BE2C (cell line): ENCODE measurements at places on chromosomes 6 and 20.

DNA sequence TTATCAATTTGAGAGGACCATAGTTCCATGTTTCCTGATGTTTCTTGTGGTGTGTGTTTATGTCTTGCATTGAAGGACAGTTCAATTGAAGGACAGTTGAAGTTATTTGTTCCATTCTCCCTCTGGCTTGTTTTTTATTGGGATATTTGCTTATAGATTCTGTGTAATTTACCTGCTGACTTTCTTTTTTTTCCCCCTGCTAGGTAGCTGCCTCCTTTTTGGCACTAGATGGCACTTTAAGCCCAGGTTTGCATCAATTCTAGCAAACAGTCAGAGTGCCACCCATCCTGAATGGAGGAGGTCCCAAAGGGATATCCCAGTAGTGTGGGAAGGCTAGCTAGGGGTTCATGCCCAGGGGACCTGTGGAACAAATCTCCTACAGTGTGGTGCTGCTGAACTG is 78.1 kb downstream of the CFAP61 start:
- peak; percentile 31 for DNase-seq

DNA sequence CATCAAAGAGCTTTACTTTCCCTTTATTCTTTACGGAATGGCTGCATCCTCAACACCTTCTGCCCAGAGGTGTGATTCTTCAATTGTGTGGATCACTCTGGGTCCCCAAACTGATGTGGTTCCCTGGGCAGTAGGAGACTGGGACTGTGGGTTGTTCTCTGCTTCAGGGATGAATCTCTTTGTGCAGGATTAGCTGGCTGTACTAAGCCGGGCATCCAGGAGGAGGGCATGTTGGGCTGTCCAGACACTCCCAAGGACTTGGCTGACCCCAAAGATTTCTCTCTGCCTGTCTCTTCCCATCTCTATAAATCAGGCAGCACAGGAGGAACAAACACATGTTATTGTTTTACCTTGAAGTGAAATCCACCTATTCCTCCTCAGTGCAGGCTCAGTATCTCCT is 15.3 kb downstream of the FARS2 start:
- DNase-seq = no peak

DNA sequence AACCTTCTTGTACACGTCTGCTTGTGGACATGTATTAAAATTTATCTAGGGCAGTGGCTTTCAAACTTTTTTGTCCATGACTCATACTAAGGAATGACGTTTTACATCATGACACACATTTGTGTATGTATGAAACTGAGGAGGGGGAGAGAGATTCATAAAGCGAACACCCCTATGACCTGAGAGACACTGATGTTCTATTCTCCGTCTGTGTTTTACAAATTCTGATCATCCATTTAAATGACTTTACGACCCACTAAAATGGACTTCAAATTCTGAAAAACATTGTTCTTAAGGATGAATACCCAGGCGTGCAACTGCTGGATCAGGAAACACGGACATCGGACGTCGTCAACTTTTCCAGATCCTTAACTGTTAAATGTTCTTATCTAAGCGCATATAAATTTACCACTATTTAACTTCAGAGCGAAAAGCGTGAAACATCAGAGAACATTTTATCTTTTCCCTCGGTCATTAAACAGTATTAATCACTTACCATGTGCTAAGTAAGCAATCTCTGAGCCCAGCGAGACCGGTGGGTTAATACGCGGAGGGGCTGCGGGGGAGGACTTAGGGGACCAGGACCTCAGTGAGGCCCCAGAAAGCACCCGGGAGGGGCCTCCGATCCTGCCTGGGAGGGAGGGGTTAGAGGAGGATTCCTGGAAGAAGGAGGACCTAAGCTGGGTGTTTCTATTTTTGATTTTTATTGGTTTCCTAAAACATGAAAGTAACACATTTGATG is 1.2 kb downstream of the PLAGL1 start:
- no peak for DNase-seq

- DNase-seq = no peak
These were observed 36.8 kb upstream of the RNF24 start for GRCh38 chr20:4052139-4052480.

DNA sequence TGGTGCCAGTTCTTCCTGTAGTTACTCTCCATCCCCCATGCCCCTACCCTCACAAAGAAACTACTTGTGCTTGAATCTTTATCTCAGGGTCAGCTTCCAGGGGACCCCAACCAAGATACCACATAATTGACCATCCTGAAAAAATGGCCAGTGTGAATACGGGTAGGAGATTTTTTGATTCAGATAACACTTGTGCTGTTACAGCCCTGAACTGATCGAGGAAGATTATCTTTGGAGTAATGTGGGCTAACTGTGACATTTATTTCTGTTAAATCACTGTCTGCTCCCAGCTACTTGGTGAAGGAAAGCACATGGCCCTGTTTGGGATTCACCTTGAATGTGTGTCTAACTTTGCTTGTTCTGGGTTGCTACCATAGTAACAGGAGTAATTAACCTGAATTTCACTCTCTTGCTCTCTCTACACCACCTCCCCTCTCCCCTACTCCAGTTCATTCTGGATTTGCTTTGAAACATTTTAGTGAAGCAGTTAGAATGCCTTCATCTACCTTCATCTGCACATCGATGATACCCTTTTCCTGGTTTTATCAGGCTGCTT is 219.6 kb upstream of the CHD6 start:
- no peak for DNase-seq

DNA sequence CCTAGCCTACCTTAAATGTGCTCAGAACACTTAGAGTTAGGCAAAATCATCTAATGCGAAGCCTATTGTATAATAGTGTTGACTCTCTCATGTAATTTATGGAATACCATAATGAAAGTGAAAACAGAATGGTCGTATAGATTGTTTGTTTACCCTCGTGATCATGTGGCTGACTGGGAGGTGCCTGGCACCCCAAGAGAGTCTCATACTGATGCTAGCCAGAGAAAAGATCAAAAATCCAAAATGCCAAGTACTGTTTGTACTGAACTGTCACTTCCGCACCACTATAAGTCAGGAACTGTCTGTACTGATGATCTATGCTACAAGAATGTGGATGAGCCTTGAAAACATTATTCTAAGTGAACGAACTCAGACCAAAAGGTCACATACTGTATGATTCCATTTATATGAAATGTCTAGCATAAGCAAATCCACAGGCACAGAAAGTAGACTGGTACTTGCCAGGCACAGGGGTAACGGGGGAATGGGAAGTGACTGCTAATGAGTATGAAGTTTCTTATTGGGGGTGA is 22.4 kb downstream of the ZMYND8 start:
- DNase-seq = no peak

- no peak for DNase-seq
These were observed 27.9 kb upstream of the EEF1A1 start for GRCh38 chr6:73548458-73549446.

- no peak for DNase-seq
These were observed 573.6 kb upstream of the EPHA7 start for GRCh38 chr6:93992976-93993375.

- DNase-seq = no peak
These were observed 85.5 kb downstream of the UNC5CL start for GRCh38 chr6:40953486-40953885.

- no peak for DNase-seq
These were observed 97.8 kb downstream of the NOL4L start for GRCh38 chr20:32487381-32487780.

DNA sequence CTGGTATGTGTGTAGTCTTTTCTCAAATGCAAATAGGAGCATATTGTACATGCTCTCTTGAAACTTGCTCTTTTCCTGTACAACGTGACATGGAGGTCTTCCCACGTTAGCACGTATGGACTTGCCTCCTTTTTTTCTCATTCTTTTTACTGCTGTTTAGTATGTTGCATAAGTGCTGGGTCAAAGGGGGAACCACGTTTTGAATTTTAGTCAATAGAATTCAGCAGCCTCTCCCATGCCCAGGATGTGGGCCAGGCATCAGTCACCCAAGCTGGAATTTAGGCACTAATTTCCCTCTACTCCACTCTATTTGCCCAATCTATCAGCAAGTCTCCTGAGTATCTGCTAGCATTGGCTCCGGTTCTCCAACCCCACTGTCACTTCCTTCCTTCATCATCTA is 41.5 kb upstream of the RNF24 start:
- no peak for DNase-seq

DNA sequence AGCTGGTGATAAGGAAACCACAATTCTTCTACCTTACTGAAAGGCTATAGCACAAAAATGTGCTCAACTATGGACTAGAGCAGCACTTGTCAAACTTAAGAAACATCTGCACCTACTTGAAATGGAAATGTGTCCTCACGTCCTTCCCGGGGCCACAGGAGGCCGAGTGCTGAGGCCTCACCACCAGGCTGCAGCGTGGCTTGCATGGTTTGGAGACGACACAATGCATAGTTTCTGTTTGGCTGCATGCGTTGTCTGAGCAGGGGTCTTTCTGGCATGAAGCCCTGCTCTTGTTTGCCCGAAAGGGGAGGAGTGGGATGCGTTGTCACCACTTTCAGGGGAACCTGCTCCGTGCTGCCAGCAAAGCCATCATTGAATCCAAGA is 228.8 kb downstream of the TTLL2 start:
- no peak for DNase-seq

DNA sequence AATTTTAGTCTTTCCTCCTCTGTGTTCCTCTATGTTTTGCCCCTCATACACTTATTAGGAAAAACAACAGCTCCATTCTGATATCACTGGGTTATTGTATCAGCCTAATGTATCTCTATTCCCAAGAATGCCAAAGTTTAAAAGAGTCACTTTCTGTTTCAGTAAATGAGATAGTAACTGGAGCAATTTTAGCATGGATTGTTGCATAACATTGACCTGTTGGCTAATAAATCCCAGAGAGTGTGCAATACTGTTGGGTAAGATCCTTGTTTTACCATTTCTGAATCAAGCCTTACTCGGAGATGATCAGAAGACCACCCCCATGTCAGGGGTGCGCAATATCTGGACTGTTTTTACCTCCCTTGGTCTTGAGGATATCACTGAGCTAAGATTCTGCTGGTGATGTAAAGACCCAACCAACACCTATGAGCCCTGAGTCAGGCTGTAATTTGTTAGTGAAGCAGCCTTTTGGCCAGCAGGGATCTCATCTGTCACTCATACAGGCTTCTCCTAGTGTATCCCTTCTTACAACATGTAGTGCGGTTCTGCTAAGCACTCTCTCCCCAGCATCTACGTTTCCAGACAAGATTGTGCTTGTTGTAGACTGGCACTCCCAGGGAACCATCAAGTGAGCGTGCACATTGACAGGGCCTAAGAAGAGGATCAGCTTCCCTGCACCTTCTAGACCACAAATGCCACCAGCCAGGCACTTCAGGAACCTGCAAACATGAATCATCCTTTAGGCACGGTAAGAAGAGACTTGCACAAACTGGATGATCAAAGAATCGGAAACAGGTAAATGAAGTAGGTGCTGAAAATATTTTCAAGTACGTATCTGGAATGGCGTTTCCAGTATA is 11.5 kb upstream of the IPCEF1 start:
- DNase-seq = no peak

DNA sequence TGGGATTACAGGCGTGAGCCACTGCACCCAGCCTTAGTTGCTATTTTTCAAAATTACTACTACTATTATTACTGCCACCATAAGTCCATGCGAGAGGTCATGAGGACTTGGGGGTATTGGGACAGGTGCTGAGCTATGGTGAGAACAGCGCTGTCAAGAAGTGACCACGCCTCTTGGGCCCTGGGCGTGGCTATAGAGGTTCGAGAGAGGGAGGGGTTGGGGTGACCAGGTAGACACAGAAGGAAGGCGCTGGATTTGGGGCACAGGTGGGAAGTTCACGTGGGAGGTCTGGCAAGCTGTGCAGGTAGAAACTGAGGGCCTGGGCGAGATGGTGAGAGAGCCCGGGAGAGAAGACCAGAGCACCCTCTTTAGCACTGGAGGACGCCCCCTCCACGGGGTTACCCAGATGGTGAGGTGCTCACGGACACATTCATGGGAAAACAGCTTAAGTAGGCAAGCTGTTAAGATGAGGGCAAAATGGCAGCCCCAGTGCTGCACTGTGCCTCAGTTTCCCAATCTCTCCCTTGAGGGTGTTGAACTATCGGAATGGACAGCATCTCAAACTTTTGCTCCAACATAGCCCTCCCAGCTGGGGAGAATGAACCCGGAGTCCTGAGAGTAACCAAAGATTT is 61.0 kb downstream of the RAB44 start:
- no peak for DNase-seq

GRCh38 chr20:15158533-15158932 is 821.1 kb upstream of the FLRT3 start:
- no peak for DNase-seq

DNA sequence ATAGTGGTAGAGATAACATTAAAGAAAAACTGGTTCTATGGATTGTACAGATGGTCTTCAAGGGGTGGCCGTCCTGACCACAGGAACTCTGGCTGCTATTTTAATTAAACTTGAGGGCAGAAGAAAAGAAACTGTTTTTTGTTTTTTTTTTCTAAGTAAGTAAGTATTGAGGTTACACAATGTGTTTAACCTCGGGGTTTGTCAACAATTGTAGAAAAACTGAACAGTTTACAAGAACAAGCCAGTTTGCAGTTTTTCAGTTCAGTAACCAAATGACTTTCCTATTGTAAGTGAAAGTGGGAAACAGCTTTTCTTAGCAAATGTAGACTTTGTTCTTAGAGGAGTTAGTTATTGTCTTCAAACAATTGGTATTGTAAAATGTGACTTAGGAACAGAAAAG is 77.0 kb downstream of the PLCB1 start:
- no peak for DNase-seq

- DNase-seq = no peak
These were observed 568.9 kb upstream of the CITED2 start for GRCh38 chr6:139943391-139943790.

- no peak for DNase-seq
These were observed 5.7 kb downstream of the SESN1 start for GRCh38 chr6:109088995-109089394.

GRCh38 chr6:53161481-53162009 is 12.9 kb upstream of the GCM1 start:
- DNase-seq = no peak

DNA sequence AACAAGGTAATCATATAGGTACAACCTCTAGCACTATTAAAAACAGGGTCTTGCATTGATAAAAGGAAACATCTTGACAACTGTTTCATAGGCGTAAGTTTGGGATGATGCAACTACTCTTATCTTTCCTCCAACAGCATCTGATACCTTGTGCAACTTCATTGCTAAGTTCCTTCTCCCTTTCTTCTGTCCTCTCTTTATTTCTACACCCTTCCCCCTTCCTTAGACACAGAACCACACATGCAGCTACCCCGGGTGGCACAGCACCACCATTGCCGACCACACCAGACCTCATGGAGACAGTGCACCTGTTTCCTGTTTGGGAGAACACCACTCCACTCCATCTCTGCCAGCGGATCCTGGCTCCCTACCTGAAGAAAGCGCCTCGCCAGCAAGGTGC is 14.4 kb downstream of the MYB start:
- no peak for DNase-seq

DNA sequence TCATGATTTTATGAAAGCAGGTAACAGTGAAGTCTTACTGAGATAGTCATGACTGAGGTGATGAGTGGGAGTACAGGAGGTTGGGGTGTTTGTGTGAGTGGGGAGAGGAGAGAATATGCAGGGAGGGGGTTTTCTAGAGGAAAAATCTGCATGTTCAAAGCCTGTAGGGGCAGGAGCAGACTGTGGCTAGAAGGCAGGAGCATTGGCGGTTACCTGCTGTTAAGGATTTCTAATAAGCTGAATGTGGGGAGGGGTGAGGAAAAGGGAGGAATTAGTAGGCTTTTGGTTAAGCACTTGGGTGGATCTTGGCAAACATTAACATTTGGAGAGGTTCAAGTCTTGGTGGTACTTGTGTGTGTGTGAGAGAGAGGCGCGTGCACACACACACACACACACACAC is 70.8 kb downstream of the EYA4 start:
- DNase-seq = no peak
